ENCODE measurements at places on chromosomes 11 and 22. TPM values are rescaled to one million over a fixed set of nuclear protein-coding genes. Genes with fewer than 3 reads are reported as not detected.

DNA sequence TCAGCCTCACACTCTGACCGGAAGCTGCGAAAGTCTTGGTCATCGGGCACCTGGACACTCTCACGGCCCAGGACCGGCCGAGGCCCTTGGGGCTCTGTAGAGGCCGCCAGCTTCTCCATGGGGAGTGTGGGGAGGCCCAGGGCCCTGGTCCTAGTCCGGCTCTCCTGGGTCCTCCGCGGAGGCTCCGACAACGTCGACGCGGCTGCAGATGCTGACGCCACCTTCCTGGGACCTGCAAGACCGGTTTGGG, 12.9 kb downstream of the STARD10 start:
- DNase-seq: no peak

DNA sequence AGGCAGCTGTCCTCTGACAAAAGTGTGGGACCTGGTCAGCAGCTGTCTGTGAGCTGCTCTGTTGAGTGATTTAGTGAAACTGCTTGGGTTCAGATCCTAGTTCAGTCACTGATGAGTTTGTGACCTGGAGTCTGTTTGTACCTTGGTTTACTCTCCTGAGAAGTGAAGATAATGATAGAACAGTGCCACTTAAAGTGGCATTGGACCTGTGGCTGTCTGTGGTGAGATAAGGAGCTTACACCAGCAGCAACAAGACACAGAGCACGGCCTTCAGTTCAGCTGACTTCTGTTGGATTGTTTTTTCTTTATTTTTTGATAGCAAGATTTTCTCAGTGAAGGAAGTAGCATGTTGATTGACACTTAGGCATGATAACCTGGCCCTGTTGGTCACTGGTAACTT, 46.2 kb upstream of the CTTN start:
- no peak for DNase-seq

DNA sequence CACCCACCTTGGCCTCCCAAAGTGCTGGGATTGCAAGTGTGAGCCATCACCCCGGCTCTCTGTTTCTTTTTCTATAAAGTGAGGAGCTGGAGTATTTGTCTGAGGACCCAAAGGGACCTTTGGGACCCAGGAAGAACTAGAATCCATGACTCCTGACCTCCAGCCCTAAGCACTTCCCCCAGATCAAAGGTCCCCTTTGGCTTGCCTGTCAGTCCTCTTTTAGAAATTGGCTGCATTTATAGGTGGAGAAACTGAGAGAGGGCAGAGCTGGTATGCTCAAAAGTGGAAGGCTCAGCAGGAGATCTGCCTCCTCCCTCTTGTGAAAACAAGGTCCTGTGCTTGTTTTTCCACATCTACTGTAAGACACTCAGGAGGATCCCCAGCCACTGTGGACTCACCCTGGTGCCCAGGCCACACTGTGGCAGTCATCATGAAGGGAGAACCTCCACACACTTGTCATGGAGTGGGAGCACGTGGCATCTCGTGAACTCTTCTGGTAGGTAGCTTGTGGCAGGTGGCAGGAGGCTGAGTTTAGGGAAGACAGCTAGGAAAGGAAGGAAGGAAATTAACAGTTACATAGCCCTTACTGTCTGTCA, 12.4 kb upstream of the PLEKHA7 start:
- DNase-seq: no peak

DNA sequence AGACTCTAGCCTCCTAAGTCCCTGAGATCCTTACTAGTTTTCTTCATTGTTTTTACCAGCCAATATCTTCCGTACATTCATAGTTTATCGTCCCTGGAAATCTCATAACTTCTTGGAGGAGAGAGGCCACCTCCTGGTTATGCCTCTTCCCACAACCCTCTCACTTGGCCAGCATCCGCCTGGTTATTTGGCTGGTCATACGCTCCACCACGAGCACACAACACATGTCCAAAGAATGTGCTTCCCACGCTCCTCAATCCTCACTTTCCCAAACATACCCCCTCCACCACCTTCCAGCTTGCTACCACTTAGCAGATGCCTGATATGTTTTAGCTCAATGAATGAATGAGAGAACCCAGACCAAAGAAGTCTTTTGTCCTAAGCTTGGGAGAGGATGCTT, 83.5 kb upstream of the EIF3D start:
- DNase-seq: no peak

DNA sequence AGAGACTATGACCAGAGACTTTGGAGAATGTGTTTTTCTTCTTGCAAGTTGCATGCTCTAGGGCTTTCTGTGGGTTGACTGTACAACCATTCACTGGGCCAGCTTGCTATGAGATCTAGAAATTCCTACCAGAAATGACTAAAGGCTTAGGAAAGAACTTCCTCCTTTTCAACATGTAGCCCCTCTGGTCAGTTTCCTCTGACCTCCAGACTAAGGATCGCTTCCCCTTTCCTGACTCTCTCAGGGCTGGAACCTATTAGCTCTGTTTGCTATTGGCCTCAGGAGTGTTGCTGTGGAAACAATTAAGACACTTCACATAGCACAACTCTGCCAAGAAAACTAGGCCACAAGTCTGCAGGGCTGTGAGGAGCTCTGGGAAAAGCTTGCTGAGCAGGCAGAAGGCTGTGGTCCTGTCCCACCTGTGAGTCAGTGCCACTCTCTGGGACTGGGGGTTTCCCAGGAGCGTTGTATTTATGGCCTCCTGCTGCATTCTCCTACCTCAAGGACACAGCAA, 10.7 kb downstream of the CRY2 start:
- peak; percentile 94 for DNase-seq

C11orf97 gene
- polyA plus RNA-seq: not detected

NXPE4 gene
- not detected for polyA plus RNA-seq

- no peak for DNase-seq
Measured at GRCh38 chr22:17802822-17803221, 28.6 kb upstream of the BID start.

DNA sequence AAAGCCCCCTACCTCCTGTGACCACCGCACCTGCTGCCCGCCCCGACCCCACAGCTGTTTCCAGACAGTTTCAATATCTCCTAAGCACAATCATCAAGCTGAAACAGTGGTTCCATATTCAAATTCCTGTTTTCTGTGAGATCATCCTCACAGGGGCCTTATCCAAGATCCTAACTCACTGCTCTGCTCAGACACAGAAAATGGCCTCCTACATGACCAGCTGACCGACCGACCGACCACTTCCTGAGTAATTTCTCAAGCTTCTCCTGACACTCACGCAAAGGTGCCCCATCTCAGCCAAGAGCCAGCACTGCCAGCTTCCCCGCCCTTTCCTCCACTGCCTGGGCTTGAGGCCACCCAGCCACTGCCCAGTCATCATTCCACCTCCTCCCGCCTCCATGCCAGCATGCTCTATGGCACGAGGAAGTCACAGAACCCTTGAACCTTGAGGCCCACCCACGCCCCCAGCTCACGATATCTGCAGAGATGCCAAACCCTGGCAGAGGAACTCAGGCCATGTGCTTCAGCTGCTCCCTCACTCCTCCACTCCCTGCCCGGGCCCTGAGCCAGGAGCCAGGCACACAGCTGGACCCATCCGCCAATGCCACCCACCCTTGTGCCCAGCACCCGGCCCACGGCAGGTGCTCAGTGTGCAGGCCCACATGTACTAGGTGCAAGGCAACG, 14.0 kb downstream of the KIAA0930 start:
- DNase-seq: no peak

ME3 gene
- polyA plus RNA-seq: 36.8 TPM

DNA sequence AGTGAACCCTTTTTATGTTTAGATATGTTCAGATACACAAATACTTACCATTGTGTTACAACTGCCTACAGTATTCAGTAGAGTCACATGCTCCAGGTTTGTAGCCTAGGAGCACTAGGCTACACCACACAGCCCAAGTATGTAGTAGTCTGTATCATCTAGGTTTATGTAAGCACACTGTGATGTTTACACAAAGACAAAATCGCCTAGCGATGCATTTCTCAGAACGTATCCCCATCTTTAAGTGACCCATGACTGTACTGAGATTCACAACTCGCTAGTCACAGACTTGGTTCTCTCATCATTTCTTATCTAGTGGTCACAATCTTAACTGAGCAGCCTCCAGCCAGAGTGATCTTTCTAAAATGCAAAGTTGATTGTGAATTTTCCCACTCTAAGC, 119.2 kb downstream of the RASSF10 start:
- no peak for DNase-seq

DNA sequence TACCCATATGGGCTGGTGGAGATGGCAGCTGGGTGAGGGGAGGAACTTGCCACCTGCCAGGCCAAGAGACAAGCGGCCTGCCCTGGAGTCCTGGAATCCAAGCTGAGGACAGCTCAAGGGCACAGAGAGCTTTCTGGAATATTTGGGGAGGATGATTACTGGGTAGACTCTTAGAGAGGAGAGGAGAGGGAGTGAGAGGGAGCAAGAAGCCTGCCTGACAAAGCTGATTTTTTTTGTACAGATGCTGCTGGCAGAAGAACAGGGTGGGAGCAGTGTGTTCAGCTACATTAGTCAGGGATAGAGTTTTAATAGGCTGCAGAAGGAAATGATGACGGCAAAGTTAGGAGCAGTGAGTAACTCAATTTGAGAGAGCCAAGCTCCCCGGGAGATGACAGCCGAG, 299.3 kb downstream of the NXPE2 start:
- no peak for DNase-seq

RCE1 gene
- polyA plus RNA-seq: 47.4 TPM

DNA sequence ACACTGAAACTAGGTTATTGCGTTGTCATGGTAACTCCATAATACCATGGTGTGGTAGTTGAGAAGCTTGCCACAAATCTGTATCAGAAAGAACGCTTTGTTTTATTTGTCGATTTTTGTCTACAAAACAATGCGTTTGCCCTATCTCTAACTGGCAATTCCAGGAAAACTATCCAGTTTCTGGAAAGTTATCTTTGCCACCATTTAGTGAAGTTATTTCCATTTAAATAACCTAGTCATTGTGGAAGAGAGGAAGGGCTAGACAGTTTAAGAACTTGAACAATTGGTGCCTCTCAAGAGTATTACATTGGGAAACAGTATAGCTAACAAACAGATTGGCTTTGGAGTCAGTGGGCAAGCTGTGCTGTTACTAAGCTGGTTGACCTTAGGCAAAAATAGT, 7.9 kb downstream of the HSD17B12 start:
- DNase-seq: no peak

ISX gene
- not detected for polyA plus RNA-seq

DNAJC4 gene
- 64.6 TPM for polyA plus RNA-seq

DNA sequence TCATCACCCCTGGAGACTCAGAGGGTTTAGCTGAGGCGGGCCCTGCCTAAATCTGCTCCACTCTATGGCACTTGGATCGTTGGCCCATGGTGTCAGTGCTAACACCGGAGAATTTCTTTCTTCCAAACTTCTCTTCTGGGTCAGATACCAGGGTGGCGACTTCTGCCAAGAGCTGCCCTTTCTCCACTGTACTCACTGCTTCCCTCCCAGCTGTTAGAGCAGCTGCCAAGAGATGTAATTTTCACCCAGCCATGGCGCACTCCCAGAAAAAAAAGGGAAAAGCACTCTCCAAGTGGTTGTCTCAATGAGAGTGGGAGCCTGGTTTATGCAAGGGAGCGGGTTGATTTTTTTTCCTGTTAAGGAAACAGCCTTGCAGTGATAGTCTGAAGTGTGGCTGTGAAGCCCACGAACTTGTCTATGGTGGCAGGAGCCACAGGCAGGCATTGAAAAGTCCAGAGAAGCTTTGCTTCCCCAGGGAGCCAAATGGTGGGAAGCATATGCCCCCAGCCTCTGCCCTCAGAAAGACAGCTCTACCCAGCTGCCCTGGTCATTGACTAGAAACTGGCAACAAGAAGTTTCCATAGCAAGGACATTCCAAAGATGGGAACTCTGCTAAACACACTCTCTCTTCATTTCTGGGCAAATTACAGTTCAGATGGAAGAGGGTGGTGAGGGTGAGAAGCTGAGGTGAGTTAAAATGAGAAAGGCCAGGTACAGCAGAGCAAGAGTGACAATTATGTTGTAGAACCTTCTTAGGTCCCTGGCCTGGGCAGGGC, 10.7 kb downstream of the PCSK7 start:
- DNase-seq: no peak

GRCh38 chr11:128708660-128709059, 14.8 kb downstream of the FLI1 start:
- no peak for DNase-seq

DDB1 gene
- 196 TPM for polyA plus RNA-seq

- no peak for DNase-seq
Measured at GRCh38 chr11:46306296-46306853, 28.9 kb downstream of the CREB3L1 start.

BAIAP2L2 gene
- 0.43 TPM for polyA plus RNA-seq

DNA sequence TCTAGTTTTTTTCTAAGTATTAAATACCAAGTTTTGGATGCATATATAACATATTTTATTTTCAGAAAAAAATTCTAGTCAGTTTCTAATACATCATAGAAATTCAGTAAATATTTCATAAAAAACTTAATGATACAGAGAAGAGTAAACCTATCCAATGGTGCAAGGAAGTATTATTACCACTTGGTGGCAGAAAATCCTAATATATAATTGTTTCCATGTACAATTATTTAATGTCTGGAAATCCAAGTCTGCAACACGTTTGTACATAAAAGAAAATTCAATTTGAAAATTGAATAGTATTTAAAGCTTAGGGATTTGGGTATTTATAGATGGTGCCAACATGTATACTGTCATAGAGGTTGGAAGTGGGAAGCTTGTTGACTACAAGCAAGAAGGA, 127.0 kb downstream of the TRPC6 start:
- DNase-seq: no peak

- DNase-seq: no peak
Measured at GRCh38 chr22:31650391-31650790, 11.6 kb downstream of the PISD start.

SLCO2B1 gene
- polyA plus RNA-seq: 0.04 TPM

- no peak for DNase-seq
Measured at GRCh38 chr11:79702303-79702702, 261.5 kb upstream of the TENM4 start.

RIMBP3C gene
- polyA plus RNA-seq: 0.02 TPM

DNA sequence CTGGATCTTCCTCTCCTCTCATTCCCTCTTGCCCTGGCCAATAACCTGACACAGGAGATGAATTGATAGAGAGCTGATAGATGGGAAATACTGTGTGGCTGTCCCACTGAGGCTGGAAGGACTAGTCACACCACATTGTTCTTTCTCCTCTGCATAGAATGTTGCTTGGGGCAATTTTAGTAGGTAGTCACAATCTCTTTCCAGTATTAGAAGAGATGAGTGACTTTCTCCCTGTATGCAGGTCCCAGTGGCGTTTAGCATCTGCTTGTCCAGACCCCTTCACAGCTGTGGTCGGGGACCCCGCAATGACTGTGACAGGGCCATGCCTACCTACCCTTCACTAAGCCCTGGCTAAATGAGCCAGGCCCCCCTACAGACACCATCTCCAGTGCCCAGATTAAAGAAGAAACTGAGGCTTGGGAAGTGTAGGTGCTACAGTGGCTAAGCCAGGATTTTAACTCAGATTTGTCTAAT, 24.0 kb upstream of the P2RY2 start:
- no peak for DNase-seq

FXYD2 gene
- polyA plus RNA-seq: 0.99 TPM

C2CD3 gene
- 12.9 TPM for polyA plus RNA-seq

DNA sequence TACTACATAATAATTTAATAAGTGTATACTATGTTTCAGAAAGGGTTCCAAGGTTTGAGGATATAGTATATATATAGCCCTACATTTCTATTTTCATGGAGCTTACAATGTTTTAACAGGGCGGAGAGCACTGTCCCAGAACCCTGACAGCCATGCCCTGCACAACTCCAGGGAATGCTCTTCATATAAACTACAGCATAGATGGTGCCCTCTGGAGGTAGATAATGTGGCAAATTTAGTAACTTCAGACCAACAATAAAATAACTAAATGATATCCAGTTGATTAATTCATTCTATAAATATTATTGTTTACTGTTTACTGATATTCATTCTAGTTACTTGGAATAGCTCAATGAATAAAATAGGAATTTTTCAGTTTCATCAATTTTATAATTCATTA, 693.7 kb upstream of the CCDC179 start:
- DNase-seq: no peak
